ENCODE measurements at places on chromosomes 7 and 10.

GRCh38 chr7:158409120-158409519, 178.5 kb downstream of the PTPRN2 start:
- no peak for DNase-seq

- no peak for DNase-seq
Measured at GRCh38 chr7:78953090-78953489, 500.4 kb downstream of the MAGI2 start.

- DNase-seq, result peak; percentile 2
Measured at GRCh38 chr7:106704000-106704840, 43.3 kb upstream of the CCDC71L start.

- DNase-seq, result no peak
Measured at GRCh38 chr10:125284875-125285597, 124.7 kb upstream of the CTBP2 start.

DNA sequence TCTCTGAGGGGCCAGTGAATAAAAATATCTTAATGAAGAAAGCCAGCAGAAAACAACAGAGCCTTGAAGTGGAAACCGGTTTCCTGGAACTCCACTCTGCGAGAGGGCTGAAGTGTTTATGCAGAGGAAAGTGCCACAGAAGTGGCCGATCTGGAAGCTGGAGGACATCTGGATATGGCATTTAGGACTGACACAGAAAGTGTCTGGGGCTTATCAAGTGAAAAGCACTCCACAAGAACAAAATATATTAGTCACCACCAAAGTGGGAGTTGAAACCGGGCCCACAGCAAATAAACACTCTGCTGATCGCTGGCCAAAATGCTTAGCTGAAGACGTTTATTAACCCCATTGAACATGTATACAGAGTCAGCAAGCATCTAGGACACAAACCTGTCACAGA, 7.8 kb downstream of the NOD1 start:
- peak; percentile 87 for DNase-seq

DNA sequence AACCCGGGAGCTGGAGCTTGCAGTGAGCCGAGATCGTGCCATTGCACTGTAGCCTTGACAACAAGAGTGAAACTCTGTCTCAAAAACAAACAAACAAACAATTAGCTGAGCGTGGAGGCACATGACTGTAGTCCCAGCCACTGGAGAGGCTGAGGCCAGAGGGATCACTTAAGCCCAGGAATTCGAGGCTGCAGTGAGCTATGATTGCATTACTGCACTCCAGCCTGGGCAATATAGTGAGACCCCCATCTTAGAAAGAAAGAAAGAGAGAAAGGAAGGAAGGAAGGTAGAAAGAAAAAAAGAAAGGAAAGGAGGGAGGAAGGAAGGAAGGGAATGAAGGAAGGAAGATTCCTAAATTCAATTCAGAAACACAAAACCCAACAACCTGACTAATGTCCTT, 141.3 kb upstream of the TNRC18 start:
- no peak for DNase-seq

DNA sequence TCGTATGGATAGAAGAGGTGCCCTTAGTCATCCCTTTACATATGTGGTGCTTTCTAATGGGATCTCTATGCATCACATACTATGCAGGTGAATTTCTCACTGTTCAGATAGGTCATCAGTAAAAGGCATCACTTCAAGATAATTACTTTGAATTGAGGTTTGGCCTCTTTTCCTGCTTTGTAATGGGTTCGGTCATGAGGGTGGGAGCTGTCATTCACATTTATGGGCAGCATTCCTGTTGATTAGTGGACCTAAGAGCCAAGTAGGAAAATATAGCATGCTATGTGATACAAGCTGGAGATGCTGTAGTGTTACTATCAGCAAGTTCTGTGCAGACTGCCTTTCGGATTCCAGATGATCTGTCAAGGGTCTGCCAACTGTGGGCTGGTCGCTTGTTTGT, 156.3 kb downstream of the LCOR start:
- DNase-seq, result no peak

DNA sequence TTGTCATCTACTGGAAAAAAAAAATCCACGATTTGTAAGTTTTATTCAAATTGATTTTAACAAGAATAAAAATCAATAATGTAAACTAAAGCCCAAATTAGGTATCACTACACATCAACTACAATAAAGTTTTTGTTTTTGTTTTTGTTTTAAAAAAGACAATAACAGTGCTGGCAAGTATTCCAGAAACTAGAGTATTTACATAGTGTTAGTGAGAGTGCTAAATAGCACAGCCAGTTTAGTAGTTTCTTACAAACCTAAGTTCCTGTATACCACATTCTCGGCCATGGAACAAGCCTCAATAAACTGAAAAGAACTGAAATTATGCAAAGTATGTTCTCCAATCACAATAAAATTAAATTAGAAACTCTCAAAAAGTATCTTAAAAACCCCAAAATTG, 8.1 kb downstream of the ARHGAP12 start:
- DNase-seq, result no peak

DNA sequence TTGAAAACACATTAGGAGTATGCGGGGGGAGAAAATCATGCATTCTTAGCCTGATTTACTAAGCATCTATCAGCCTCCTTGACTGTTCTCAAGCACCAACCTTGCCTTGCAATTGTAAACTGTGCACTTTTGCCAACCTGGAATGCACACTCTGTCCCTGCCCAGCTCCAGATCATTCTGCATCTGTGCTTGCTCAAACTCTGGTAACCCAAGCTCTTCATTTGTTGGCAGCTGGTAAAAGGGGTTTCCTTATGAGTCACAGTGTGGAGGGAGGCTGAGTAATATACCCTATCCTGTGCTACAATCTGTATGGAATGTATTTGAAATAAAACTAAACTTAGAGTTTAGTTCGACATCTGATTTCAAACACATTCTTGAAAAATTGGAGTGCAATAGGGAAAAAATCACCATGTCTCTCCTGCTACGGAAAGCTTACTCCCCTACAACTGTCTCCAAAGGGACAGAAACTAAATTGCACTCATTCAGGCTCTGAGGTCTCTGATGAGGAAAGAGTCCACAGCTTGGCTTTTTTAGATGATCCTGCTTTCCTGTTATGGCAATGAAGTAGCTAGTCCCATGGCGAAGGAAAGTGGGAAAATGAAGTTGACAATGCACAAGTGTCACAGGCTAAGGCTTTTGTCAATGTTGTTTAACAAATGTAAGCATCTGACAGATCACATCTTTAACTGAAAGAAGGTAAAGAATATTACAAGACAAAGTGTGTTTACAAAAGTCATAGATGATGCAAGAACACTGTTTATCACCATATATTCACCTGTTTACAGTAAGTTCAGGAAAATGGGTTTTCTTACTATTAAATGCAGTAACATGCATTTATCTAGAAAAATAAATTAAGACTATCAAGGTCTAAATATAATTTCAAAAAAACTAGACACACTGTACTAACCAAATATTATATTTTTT, 61.9 kb downstream of the TES start:
- DNase-seq, result peak; percentile 97

- DNase-seq, result peak; percentile 14
Measured at GRCh38 chr10:96287392-96288105, 16.2 kb upstream of the BLNK start.

- no peak for DNase-seq
Measured at GRCh38 chr7:105131890-105132289, 117.9 kb downstream of the KMT2E start.

- DNase-seq, result peak; percentile 30
Measured at GRCh38 chr7:35727571-35727970, 32.6 kb upstream of the HERPUD2 start.

GRCh38 chr10:132899751-132900065, 42.7 kb downstream of the CFAP46 start:
- no peak for DNase-seq

- no peak for DNase-seq
Measured at GRCh38 chr10:52752801-52753445, 19.7 kb downstream of the MBL2 start.

- no peak for DNase-seq
Measured at GRCh38 chr10:11697718-11698527, 44.3 kb upstream of the ECHDC3 start.

DNA sequence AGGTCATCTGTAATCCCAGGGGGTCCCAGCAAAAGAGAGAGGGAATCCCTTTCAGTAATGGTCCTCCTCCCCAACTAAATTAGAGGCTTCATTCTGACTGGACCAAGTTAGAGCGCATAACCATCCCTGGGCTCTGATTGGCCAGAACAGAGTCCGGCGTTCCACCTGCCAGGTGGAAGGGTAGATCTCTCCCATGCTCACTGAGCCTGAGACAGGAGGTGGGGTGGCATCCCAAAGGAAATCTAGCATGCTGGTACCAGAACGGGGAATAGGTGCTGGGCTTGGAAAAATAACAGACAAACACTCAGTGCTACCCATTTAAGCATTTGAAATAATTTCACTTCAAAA, 21.0 kb upstream of the TSPAN33 start:
- no peak for DNase-seq

GRCh38 chr7:80105701-80106408, 28.8 kb upstream of the GNAI1 start:
- DNase-seq, result no peak

GRCh38 chr7:141704741-141705140, 2.8 kb upstream of the DENND11 start:
- DNase-seq, result no peak

GRCh38 chr10:70323697-70324338, 40.0 kb upstream of the NPFFR1 start:
- no peak for DNase-seq

DNA sequence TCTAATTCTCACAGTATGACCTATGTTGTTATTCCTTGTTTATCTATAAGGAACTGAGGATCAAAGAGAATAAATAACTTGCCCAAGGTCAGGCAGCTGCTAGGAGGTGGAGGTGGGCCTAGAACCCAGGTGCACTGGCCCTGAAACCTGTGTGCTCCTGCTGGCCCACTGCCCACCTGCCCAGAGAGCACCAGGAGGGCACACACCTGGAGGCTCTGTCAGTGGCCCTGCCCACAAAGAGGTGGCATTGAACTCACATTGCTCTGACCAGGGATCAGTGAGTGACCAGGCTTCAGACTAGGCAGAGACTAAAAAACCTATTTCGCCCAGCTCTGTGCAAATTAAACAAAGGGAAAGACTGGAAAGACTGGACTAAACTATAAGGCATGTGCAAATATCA, 210.6 kb downstream of the TNS3 start:
- DNase-seq, result no peak

- DNase-seq, result peak; percentile 65
Measured at GRCh38 chr10:58894929-58895328, 281.5 kb upstream of the PHYHIPL start.

DNA sequence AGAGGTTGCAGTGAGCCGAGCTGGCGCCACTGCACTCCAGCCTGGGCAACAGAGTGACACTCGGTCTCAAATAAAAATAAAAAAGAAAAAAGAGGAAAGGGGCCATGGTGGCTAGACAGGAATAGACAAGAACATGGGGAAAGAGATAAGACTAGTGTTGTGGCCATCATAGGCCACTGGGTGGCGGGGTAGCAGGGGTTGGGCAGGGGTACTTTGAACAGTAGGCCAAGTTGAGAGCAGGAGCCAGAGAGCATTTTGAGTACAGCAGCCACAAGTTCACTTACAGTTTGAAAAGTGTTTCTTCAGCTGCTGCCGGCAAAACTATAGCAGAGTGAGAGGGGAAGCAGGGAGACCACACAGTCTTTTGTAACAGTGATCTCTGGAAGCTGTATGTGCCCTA, 656.0 kb downstream of the CNTNAP2 start:
- DNase-seq, result peak; percentile 9

GRCh38 chr10:128519581-128519980, 393.4 kb upstream of the MKI67 start:
- no peak for DNase-seq

GRCh38 chr10:67280405-67280804, 354.6 kb downstream of the LRRTM3 start:
- DNase-seq, result no peak

GRCh38 chr10:22554461-22555182, 159.8 kb downstream of the PIP4K2A start:
- DNase-seq, result peak; percentile 91

DNA sequence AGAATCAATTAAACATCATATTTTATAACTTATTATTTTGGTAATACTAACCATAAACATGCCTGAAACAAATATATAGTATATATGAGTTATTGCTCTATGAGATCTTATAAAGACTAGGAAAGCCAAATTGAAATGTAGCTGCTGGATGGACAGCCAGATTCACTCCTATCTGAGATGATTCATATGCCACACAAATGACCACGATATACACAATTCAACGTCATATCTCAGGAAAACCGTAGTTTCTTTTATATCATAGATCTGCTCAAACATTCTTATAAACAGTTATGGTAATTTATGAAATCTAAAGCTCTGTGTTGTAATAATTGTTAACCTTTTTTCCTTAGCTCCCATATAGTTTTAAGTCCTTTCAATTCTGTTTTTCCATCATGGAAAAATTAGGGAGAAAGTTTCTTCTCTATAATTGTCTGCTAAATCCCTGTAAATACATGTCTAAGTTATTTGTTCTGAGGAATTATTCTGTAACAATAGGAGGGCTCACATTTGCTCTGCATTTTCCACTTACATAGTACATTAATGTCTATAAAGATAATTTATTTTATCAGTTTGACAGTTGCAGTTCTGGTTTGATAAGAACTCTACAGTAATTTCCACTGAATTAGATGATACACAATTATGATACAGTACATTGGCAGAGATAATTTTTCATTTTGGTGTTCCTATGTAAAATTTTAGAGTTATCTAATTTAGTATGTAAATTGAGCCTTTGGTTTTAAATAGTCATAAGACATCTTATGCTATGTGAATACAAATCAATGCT, 42.7 kb downstream of the GNAT3 start:
- no peak for DNase-seq

DNA sequence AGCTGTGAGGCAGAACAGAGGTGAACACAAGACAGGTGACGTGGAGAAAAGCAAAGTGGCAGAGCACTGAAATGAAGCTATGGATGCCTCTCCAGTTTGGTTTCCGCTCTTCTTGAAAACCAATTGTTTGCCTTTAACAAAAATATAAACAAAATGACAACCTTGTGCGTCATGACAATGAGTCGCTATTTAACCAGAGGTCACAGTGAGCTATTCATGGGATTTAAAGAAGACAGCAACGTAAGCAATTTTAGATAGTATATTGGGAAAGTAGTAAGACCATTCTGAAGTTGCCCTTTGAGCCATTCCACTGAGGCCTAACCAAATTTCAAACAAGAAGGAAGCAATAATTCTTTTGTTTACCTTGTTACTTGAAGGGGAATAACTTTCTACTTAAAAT, 15.2 kb upstream of the LRRTM3 start:
- DNase-seq, result no peak

Data from choroid plexus epithelial cell (primary cell).